ENCODE measurements at places on chromosomes 2 and 18. TPM values are rescaled to one million over a fixed set of nuclear protein-coding genes. Genes with fewer than 3 reads are reported as not detected.

DNA sequence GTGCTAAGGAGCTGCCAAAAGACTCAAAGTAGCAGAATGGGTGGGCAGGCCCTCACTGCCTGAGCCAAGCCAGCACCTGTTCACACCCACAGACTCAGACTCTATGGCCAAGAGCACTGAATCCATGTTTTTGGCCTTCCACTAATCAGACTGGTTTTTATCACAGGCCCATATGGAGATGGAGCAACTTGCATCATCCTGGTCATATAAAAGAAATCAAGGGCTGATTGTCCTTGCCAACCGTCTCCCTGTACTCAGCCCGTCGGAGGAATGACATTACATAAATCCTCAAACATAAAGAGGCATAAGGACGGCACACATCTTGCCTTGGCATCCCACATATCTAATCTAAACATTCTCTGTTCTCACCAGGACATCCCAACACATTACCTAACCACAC, 66.7 kb downstream of the MARCHF4 start:
- no peak for DNase-seq

Gene ST8SIA5
- 9.8 TPM for total RNA-seq

- no peak for DNase-seq
Observed at GRCh38 chr2:102435741-102436140, 12.8 kb downstream of the IL18RAP start.

DNA sequence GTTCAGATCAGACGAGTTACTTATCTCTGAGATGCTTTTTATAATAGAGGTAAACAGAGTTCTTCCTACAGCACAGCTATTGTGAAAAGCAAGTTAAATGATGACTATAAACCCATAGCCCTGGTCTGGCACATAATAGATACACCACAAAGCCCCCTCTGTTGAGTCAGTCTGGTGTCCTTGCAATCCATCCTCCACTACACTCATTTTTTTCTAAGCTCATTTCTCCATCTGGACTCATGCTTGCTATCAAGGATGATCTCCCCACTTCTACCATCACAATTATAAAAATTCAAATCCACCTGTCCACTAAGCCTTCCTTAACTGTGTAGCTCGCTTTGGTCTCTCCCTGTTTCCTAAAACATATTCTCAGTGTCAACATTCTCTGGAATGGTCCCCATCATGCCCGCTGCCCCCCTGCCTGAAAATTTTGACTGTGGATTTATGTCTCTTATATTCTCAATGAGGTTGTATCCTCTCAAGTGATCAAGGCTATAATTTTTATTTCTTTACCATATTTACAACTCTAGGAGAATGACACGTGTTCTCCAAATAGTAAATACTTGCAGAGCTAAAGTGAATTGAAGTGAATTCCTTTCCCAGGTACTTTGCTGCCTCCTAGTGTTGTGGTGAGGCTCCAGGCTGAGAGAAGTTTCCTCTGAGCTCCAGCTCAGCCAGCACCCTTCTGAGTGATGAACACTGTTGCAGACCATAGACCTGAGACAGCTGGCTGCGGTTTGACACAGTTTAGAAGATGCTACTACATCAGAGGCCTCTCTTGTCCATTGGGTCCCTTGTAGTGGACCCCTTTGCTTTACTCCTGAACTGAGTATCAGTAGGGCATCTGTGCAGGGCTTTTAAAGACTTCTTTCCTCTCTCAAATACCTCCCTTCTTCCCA, 108.7 kb downstream of the DPP10 start:
- peak; percentile 40 for DNase-seq

- DNase-seq = no peak
Observed at GRCh38 chr2:43367012-43367782, 140.8 kb upstream of the ZFP36L2 start.

Data from M059J (cell line).